ENCODE measurements at places on chromosomes 6 and 20. TPM values are rescaled to one million over a fixed set of nuclear protein-coding genes. Genes with fewer than 3 reads are reported as not detected.

The KIAA0408 gene
- polyA plus RNA-seq: 1.0 TPM

The SYNCRIP gene
- 50.6 TPM for polyA plus RNA-seq

The TPX2 gene
- polyA plus RNA-seq: 8.2 TPM

The PSORS1C1 gene
- polyA plus RNA-seq: 2.0 TPM

DNA sequence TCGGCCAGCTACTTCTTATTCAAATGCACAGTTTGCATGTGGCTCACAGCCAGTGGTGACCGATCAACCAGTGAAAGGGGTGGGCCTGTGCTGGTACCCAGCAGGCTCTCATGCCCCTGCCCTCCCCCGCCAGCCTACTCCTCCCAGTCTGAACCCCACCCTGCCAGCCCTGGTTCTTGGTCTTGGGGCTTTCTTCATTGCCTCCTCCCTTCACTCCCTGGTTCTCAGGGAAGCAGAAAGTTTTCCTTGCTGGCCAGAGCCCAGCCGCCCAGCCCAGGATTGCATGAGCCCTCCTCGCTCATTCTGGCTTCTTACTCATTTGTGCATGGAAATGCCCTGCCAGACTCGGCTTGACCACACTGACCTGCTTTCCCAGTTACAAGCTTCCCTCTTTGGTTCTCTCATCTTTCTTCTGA, 40.8 kb downstream of the KCNK17 start:
- no peak for DNase-seq

GRCh38 chr6:64831680-64832079, 875.3 kb downstream of the EYS start:
- no peak for DNase-seq

DNA sequence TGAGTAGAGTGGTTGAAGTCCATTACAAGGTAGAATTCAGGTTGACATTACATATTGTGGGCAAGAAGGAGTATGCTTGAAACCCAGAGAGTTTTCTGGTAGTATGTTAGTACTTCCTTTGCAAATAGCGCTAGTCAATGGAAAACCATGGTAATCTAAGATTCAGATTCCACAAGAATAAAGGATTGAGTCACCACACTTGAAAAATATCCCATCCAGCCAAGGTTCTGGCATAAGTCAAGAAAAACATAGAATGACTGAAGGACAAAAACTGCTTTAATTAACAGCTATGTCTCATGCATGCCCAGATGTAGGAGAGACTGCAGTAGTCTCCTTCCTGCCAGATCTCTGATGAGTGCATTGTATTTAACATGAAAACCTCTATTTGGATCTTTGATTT, 469.8 kb downstream of the BMP2 start:
- DNase-seq: no peak

DNA sequence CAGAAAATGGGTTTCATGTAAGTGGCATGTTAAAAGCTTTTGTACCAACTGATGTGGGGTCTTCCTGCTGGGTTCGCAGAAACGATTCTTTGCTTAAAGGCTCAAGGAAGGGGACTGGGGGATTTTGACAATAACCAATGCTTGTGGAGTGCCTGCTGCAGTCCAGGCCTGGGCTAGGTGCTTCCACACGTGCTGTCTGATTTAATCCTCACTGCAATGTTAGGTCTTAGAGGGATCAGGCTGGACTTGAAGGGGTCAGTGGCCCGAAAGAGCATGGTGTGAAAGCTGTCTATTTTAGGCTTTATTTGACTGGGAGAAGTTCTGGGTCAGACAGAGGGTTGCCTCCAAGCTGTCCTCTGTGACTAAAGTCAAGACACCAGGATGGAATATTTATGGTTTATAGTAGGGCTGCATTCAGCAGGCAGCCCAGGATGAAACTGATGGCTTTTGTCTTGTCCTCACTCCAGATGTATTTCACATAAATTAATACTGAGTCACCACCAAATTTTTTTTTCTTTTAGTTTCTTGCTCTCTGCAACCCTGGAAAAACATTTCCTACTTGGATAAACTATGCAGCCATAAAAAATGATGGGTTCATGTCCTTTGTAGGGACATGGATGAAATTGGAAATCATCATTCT, 219.1 kb downstream of the ZMYND8 start:
- DNase-seq: no peak

Measured in thymus (tissue), 14 donors.